ENCODE measurements at places on chromosomes 5 and 9.
A peak's percentile ranks its signal among the peaks of the same experiment; 100 is the strongest.

DNA sequence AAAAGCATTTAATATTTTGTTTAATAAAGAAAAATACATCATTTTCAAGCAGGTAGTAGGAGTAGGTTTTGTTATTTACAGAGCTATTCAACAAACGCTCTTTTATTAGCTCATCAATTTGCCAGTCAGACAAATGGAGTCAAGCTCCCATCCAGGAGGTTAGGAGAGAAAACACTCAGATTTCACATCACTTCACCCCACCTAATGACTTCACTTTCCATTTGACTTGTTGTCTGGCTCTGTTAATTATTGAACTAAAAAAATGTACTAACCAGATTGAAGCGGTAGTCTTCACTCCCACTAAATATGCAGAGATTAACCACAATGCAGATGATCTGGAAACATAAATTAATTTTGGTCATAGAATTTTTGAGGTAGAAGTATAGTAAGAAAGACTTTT lies 193.6 kb upstream of the VCAN start:
- no peak for DNase-seq

GRCh38 chr5:61775901-61776300 lies 443.8 kb downstream of the ZSWIM6 start:
- no peak for DNase-seq

GRCh38 chr9:122133263-122133983 lies 26.2 kb downstream of the NDUFA8 start:
- DNase-seq: no peak

- DNase-seq: no peak
Measured at GRCh38 chr9:70924380-70924779, 197.0 kb downstream of the TRPM3 start.

DNA sequence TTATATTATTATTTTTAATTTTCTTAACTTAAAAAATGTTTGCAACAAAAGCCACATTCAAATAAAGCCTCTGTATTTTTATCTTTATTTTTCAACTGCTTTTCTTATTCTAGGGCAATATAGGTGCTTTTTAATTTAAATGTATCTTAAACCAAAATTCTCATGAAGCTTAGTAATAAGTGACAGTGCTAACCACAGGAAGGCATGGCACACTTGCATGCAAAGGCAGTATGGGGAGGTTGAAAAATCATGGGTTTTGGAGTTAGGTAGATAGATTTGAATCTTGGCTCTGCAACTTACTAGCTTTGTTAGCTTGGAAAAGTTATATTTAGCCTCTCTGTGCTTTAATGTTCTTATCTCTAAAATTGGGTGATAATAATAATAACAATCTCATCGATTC lies 458.0 kb downstream of the DMAC1 start:
- no peak for DNase-seq

DNA sequence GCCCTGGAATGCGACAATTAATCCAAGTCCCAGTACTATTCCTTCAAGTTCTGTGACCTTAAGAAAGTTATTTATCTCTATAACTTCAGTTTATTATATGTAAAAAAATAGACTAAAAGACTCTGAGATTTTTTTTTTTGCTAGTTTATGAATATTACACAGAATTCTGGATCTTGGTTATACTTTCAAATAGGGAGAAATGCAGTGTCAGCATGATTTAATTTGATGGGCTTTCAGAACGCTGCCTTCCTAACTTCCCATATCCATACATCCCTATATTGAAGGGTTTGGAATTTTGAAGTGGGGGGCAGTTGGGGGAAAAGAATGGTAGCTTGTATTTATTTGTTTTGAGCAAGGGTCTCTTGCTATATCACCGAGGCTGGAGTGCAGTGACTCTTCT lies 98.4 kb upstream of the MEGF10 start:
- DNase-seq: no peak

GRCh38 chr9:100492952-100493351 lies 20.0 kb downstream of the TMEFF1 start:
- no peak for DNase-seq

DNA sequence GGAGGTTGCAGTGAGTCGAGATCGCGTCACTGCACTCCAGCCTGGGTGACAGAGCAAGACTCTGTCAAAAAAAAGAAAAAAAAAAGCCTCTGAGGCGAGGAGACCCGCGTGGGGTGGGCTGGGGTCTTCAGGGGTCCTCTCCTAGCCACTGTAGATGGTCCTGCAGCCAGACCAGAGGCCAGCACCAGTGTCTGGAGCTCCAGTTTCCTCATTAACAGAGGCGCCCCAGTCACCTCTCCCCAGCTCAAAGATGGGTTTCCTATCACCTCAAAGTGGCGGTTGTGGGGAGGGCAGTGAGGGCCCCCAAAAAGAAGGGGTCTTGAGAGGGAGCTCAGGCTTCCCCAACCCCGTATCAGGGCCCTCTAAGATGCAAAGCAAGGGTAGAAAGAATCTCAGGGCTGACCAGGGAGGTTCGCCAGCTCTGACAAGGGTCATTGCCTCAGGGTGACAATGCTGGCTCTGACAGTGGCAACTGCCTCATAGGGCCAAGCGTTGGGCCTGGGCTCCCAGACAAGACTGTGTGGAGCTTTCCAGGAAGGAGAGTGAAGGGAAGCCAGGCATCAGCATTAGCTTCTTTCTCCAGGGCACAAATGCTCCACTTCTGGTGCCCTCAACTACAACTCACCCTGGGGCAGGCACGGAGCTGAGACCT lies 15.0 kb downstream of the STK10 start:
- no peak for DNase-seq

- DNase-seq: no peak
Measured at GRCh38 chr5:137313526-137314175, 185.5 kb downstream of the SPOCK1 start.

DNA sequence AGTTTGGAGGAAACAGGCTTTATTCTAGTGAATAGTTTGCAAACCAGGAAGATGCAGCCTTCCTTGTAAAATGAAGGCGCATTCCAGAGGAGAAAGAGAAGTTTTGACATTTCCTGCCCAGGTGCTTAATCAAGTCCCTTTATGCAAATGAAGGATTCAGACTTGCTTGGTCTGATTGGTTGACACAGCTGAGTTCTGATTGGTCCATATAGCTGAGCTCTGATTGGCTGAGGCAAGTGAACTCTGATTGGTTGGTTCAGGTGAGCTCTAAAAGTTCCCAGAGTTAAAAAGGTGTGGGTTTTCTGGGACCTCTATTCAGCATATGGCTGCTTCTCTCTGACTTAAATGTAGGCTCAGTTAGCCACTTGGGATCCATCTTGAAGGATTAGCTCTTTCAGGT lies 151.0 kb downstream of the CACNA1B start:
- DNase-seq: no peak

DNA sequence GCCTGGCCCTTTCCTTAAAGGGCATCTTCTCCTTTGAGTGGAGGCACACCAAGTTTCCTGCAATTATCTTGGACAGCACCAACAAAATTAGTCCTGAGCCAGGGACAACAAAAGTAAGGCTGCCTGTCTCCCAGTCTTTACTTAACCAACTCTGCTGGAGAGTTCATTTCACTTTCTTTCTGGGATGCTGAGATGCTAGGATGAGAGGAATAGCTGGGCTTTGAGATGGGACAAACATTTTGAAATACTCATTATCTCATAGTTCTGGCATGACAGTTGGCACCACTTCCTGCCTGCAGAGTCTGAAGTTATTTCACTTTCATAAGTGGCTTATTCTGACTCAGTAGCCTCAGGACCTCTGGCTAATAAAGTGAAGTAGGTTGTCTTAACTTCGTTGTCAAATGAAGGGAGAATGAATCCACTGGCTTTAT lies 157.0 kb downstream of the C9orf152 start:
- DNase-seq: no peak

GRCh38 chr5:40552981-40553380 lies 126.7 kb upstream of the PTGER4 start:
- DNase-seq: no peak

DNA sequence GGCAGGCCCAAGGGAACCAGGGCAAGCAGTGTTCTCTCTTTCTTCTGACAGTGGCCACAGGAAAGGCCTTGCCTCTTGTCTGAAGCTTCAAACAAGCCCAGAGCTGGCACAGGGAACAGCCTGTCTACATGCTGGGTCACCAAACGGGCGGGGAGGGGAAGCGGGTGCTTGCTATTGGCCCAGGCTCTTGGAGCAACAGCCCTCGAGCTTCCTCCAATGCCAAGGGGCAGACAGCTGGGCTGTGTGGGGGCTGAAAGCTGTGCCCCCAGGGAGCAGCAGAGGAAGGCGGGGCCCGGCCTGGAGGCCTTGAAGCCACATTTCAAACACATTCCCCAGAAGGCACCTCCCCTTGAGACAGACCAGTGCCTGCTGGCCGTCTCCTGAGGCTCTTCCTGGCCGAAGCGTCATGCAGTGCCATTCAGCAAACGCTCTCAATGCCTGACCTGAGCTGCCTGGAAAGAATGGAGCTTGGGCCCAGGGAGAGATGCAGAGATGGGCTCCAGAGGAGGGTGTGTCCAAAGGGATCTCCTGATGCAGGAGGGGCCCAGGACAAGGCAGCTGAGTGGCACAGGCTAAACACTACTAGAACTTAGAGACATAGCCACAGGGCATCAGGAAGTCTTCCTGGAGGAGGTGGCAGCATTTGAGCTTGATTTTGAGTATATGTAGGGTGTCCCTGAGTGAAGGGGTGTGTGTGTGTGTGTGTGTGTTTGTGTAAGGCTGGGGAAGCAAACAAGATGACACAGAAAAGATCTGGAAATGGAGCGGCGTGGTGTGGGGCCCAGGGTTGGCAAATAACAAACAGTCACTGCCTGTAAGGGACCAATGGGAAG lies 2.5 kb downstream of the FIBCD1 start:
- no peak for DNase-seq

- no peak for DNase-seq
Measured at GRCh38 chr5:107817951-107818350, 147.2 kb upstream of the EFNA5 start.

GRCh38 chr5:72355706-72356299 lies 35.6 kb downstream of the PTCD2 start:
- DNase-seq: no peak

DNA sequence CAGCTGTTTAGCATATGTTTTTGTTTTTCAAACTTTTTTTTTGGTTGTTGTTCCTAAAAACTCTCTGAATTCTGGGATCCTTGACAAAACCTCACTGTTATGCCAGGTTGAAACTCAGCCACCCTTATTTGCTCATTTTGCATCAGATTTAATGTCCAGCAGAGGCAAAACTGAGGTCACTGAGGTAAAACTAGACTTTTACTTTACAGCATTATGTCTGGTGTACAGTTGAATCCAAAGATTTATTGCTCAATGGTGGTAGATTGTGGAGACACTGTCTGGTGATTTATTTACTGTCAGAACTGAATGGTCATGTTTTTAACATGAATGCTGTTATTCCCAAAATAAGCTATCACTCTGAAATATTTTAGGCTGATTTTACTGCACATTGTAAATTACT lies 87.9 kb downstream of the FBXL7 start:
- DNase-seq: no peak

GRCh38 chr5:179766021-179766725 lies 27.6 kb upstream of the LTC4S start:
- no peak for DNase-seq

GRCh38 chr5:4007001-4007400 lies 411.4 kb downstream of the IRX1 start:
- DNase-seq: no peak

DNA sequence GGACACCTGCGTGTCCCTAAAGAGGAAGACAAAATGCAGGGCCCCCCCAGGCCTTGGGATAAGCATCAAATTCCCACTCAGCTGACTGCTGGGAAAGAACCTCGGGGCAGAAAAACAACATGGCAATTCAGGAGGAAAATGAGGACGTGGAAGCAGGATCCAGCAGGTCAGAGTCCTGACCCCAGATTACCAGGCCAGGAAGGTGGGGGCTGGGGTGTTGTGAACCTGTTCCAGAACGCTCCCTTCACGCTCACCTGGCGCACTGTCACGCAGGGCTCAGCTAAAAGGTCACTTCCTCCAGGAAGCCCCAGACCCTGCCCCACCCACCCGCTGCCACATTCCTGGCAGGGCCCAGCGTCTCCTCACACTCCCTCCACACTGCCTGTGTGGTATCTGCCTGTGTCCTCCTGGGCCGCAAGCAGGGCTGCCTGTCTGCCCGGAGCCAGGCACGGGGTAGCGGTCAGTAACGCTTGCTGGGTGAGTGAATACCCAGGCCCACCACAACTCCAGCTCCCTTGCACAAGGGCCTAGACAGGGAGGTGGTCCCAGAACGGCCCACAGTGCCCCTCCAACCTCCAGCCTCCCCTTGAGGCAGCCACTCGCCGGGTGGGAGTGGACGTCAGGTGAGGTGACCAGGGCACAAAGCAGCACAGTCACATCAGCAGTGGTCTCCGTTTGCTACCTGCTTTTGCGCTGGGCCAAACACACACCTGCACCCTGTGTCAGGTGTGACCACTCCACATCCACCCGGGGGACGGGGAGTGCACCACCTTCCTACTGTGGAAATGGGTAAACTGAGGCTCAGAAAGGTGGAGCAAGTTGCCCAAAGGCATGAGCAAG lies 18.1 kb downstream of the VAV2 start:
- DNase-seq: no peak

DNA sequence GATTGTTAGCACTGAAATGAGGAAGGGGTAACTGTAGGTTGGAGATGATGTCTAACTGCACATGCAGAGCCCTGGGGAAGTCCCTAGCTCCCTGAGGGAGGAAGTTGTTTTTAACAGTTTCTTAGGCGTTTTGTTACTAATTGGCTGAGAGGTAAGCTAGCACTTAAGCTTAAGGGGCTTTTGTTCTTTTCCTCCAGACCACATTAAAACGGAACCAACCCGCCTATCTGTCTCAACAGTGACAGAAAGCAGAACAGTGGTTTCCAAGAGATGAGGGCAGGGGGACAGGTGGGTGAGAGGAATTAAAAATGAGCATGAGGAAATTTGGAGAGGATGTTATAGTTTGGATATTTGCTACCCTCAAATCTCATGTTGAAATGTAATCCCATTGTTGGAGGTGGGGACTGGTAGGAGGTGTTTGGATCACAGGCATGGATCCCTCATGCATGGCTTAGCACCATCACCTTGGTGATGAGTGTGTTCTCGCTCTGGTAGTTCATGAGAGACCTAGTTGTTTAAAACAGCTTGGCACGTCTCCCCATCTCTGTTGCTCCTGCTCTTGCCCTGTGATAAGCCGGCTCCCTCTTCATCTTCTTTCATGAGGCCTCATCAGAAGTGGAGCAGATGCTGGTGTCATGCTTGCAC lies 38.9 kb downstream of the LYRM7 start:
- peak; percentile 54 for DNase-seq

DNA sequence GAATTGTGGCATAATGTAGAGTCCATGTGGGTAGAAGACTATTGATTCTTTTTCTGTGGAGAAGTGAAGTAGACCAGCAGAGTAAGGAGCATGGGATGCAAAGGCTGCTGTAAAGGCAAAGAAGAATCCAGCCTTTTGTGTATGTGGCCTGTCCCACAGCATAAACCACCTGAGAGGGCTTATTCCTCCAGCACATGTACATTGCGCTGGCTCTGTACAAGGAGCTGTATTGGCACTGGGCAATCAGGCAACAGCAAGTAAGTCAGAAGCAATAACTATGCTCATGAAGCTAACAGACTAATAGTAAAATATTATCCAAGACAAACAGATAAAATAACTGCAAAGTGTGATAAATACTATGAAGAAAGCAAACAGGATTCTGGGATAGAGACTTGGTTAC lies 86.2 kb downstream of the LURAP1L start:
- DNase-seq: no peak

GRCh38 chr9:76519075-76519835 lies 60.3 kb downstream of the GCNT1 start:
- no peak for DNase-seq
